Mucosa of gallbladder (tissue), 1 donor: ENCODE measurements at places on chromosomes 16 and 17.

- no peak for DNase-seq
These were observed 11.9 kb downstream of the POLR3K start for GRCh38 chr16:41439-42068.

GRCh38 chr16:25141648-25142047 is 30.1 kb downstream of the LCMT1 start:
- no peak for DNase-seq

DNA sequence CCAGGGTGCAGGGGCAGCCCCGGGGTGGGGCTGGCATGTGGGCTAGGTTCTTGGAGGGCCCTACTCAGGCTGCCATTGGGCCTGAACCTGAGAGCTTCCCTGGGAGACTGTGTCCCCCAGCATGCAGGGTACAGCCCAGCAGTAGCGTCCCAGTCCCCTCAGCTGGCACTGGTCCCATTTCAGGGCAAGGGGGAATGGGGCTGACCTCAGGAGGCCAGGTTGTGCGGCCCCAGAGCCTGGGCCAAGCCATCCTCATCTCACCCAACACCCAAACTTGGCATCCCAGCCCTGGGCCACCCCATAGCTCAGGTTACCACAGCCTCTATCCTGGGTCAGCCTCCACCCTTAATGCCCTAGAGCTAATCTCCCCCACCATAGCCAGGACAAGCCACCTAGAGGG is 6.3 kb downstream of the PLXDC1 start:
- DNase-seq = no peak

- DNase-seq = peak; percentile 43
These were observed 527 bp downstream of the EIF5A start for GRCh38 chr17:7307686-7308624.

DNA sequence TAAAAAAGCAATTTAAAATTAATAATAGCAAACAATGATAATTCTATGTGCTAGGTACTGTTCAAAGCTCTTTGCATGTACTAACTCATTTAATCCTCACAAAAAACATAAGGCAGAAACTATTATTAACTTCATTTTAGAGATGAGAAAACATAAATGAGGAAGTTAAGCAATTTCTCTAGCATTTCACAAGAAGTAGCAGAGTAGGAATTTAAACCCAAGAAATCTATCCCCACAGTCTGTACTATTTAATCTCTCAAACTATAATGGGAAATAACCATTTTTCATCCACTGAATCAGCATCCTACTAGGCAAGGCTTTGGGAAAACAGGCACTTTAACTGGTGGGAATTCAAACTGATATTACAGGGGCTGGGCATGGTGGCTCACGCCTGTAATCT is 42.2 kb upstream of the INTS2 start:
- no peak for DNase-seq

DNA sequence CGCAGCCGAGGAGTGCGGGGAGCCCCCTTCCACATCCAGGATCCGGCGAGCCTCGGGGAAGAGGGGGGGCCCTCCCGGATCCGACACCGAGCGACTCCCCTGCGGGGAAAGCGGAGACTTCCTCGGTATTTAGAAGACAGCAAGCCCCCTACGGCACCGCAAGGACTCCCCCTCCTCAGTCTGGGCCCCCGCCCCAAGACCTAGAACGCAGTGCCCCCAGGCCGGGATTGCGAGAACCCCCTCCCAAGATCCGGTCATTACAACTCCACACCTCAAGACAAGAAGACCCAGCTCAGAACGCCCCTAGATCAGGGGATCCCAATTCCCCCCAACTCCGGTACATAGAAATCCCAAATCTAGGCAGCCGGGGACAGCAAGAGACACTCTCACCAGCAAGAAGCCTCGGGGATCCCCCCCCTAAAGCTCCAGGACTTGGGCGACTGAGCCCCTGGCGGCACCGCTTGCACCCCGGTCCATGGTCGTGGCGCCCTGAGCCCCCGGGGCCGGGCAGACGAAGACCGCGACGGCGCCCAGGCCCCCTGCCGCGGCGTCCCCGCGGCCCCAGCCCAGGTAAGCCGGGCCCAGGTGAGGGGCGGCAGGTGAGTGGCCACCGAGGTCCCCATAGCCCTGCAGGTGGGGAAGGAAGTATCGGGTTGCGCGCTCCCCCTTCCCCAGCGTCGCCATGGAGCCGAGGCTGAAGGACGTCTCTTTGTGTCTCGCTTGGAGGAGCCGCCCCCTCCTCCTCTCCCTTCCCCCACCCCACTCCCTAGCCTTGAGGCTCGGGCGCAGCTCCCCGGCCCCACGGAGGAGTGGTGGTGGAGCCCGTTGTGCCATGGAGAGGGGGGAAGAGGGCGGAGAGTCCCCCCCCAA is 641 bp downstream of the SBK1 start:
- no peak for DNase-seq

- peak; percentile 59 for DNase-seq
These were observed 197.7 kb upstream of the CIBAR2 start for GRCh38 chr16:85309656-85310587.

GRCh38 chr16:51682905-51683304 is 531.8 kb upstream of the SALL1 start:
- DNase-seq = no peak

DNA sequence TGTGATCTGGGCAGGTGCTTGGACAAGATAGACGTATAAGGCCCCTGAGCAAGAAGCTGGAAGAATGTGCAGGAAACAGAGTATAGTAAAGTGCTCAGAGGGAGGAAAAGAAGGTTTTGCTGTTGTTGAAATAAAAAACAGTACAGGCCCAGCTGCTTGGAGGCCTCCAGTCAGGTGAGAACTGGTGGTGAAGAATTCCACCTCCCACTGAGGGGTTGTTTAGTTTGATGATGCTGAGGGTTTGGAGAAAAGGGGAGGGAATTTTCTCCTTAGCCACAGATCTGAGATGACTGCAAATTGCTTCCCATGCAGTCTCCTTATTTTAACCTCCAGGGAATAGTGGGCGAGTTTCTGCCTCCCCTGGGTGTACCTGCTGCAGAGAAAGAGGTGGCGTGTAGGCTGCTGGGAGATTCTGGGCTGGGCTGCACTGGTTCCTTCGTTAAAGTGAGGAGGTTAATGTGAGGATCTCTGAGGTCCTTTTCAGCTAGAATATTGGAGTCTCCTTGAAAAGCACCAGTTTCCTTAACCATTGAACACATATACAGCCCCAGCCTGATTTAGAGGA is 25.8 kb downstream of the SMPD3 start:
- DNase-seq = no peak

- DNase-seq = peak; percentile 36
These were observed 14.1 kb downstream of the TMC5 start for GRCh38 chr16:19431636-19432340.

DNA sequence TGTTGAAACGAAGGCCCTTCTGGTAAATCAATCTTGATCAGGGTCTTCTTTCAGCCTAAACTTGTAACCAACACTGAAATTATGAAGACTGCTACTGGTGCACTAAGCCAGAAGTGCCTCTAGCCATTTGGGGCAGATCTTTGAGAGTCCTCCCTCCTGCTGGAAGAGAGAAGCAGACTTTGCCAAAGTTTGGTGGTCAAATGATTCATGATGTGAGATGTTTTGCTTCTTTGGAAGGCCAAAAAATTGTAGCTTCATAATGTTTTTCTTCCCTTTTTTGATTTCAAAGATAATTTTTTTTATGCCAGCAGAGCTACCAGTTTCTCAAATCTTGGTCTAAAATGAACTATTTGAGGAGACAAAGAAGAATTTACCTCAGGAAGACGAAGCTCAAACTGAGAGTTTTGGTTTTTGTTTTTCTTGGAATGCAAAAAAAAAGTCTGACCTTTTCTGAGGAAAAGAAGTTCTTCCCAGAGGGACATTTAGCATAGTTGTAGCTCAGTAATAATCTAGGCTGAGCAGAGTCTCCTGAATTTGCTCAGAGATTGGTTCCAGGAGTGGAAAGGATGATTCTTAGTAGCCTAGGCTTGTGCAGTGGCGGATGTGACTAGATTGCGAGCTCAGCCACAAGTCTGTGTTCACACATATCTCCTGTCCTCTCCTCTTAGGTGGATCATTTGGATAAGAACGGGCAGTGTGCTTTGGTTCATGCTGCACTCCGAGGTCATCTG is 50.9 kb downstream of the CYB561 start:
- no peak for DNase-seq

DNA sequence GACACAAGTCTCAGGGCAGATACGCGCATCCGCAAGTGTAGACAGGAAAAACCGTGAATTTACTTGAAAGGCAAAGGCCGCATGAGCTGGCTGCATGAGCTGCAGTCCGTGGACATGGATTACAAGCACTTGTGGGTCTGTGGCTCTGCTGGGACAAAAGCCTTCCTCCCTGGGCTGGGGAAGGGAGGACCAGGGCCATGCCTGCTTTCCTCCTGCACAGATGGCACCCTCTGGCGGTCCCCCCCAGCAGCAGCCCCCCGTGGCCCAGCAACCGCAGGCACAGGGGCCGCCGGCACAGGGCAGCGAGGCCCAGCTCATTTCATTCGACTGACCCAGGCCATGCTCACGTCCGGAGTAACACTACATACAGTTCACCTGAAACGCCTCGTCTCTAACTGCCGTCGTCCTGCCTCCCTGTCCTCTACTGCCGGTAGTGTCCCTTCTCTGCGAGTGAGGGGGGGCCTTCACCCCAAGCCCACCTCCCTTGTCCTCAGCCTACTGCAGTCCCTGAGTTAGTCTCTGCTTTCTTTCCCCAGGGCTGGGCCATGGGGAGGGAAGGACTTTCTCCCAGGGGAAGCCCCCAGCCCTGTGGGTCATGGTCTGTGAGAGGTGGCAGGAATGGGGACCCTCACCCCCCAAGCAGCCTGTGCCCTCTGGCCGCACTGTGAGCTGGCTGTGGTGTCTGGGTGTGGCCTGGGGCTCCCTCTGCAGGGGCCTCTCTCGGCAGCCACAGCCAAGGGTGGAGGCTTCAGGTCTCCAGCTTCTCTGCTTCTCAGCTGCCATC is 1.7 kb upstream of the MRPL12 start:
- no peak for DNase-seq

DNA sequence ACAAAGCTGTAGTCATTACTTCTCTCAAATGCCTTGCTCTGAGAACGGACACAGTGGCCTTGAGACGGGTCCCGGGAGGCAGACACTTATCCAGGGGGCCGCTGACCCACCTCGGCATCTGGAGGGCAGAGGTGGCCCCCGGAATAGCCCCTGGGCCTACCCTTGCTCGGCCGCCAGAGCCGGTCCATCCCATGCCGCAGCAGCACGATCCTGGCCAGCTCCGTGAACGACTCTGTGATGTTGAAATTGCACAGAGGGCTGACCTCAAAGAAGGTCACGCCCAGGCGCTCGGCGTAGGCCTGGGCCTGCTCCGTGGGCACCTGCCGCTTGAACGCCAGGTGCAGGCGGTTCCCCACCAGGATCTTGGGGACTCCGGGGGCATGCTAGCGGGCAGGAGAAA is 10.1 kb upstream of the WDR45B start:
- no peak for DNase-seq

DNA sequence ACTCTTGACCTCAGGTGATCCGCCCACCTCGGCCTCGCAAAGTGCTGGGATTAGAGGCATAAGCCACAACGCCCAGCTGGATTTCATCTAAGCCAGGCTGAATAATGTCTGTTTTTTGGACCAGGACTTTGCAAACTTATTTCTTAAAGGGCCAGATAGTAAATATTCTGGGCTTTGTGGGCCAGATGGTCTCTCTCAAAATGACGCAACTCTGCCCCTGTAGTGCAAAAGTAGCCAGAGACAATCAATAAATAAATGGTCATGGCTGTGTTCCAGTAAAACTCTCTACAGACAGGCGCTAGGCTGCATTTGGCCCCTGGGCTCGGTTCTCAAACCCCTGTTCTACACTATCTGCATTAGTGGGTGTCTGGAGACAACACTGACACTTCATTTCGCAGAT is 121.9 kb upstream of the CDH13 start:
- peak; percentile 10 for DNase-seq

- no peak for DNase-seq
These were observed 206.1 kb downstream of the CDH13 start for GRCh38 chr16:82832821-82833220.

DNA sequence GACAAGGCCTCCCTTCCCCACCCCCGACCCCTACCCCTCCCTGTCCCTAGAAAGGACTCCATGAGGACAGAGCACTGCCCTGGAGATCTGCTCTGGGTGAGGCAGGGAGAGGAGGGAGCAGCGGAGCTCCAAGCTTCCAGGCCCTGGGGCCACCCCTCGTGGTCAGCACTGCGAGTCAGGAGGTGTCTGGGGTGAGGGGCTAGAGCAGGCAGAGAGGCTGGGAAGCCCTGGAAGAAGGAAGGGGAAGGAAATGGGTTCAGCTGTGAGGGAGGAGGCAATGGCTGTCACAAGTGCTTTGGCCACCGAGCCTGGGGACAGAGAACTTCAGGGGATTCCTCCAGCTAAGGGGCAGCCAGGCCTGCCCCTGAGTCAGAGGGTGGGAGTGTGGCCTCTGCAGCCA is 28.2 kb upstream of the DNAI2 start:
- DNase-seq = no peak

- DNase-seq = no peak
These were observed 2.0 kb downstream of the LRRC37B start for GRCh38 chr17:32009262-32009542.

DNA sequence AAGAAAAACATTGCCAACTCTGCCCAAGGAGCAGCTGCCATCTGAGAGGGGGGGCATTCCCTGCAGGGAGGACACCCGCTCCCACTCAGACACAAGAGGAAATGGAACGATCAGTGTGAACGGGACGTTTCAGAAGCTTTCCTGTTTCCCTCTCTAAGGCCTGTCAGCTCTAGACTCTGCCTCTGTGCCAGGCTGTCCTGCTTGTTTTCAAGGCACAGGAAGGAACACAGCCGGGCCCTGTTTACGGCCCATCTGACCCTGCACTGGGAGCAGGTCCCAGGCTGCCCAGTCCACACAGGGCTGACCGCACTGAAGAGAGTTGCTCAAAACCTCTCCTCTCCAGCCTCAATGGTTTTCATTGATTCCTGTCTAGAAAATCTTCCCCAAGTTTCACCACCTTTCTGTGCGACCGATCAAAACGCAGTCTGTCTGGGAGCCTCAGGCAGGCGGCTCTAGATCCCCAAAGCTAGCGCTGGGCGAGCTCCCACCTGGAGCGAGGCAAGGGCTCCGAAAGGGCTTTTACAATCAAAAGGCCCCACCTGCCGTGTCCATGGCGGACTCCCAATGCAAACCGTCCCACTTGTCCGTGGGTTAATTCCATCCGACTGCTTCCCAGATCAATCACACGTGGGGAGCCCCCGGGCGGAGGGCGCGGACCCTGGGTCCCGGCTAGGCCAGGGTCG is 1.5 kb downstream of the PIEZO1 start:
- DNase-seq = no peak

- no peak for DNase-seq
These were observed 153.9 kb upstream of the CES5A start for GRCh38 chr16:56029026-56029425.

GRCh38 chr16:15780805-15781204 is 76.0 kb downstream of the MYH11 start:
- DNase-seq = no peak

DNA sequence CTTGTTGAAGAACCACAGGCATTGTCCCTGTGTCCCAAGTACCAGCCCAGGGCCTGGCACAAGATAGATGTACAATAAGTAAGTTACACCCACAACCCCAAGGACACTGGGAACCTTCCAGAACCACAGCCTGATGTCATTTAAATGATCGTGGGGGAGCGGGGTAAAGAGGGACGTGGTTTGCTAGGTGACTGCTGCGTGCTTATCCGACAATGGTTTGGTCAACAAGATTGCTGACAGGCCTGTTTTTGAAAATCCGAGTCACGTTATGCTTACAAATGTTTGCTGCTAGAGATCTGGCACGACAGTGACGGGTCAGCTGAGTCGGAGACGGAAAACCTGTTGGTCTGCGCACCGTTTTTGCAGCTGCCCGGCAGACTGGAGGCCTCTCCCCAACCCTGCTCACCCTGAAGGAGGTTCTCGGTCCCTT is 22.8 kb downstream of the COTL1 start:
- DNase-seq = peak; percentile 74
